HT-29 (cell line): ENCODE measurements at places on chromosomes 1 and 21.

DNA sequence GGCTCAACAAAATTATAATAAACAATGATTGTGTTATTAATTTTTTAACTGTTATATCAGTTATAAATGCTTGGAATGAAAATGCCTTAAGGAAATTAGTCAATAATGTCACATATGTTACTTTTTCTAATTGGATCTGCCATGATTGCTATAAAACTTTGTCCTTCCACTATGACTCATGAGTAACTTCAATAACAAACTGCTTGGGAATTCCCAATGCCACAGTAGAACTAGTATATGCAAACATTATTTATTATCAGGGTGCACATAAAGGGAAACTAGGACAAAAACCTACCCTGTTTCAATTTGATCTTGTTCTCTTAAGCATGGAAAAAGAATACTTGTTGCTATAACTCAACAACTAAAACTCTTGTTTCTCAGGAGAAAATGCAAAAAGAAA lies 59.1 kb upstream of the PDC start:
- peak; percentile 49 for DNase-seq

- DNase-seq, result peak; percentile 14
Observed at GRCh38 chr21:44618504-44618903, 6.6 kb downstream of the KRTAP10-8 start.

DNA sequence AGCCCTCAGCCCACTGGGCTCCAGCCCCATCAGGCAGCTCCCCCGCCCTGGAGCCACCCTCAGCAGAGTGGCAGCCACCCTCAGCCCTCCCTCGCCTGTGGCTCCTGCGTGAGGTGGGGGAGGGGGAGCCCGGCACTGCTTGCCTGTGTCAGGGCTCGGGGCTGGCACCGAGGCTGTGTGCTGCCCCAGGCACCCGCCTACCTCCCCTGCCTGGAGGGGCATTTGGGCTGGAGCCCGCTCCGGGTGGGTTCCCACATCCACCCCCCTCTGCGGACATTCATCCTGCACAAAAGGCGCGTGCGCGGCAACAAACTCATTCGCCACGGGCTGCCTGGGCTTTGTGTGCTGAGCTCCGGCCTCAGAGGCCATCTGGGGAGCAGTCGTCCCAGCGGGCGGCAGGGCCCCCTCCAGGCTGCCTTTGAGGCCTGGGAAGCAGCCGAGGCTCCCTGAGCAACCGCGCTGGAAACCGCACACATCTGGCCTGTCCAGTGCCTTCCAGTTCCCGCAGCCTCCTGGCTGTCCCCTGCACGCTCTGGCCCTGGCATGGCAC lies 12.6 kb upstream of the TNFRSF14 start:
- peak; percentile 56 for DNase-seq

DNA sequence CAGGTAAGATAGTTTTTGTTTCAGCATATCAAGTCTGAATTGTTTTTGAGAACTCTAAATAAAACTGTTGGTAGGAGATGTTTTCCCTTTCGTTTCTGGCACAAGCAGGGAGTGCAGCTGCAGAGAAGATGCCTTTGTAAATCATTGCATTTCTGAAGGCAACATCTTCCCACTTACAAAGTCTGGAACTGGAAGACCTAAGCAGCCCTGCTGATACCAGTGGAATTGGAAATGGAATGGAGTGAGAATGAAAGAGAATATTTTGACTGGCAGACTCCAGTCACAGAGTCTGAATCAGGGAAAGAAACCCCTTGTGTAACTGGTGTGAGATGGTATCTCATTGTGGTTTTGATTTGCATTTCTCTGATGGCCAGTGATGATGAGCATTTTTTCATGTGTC lies 815.6 kb downstream of the LTN1 start:
- DNase-seq, result no peak

DNA sequence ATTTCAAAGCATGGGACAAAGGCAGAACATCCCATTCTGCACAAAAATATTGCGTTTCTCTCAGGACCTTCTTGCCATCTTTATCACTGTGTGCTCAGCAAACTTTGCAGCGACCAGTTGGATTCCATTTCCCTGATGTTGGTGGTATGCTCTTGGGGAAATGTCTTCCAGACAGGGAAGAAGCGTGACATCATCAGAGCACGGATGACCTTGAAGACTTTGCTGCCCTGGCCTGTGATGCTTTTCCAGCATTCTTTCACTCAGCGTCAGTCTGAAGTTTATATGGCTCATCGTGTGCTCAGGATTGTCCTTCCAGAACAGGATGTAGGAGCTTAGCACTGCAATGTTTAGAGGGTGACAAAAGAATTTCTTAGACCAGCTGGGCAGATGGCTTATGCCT lies 131.4 kb upstream of the F3 start:
- no peak for DNase-seq

DNA sequence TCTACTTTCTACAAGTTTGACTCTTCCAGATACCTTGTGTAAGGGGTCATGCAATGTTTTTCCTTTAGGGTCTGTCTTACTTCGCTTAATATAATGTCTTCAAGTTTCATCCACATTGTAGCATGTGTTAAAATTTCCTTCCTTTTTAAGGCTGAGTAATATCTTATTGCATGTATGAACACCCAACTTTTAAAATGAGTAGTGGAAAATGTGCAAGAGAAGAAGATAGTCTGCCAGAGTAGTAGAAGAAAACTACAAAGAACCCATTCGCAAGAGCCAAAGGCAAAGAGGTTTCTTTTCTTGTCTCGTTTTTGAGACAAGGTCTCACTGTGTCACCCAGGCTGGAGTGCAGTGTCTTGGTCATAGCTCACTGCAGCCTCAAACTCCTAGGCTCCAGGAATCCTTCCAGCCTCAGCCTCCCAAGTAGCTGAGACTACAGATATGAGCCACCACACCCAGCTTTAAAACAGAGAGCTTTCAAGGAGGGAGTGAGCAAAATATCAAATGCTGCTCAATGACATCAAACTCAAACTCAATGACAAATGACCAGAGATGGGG lies 9.4 kb downstream of the IL23R start:
- no peak for DNase-seq

DNA sequence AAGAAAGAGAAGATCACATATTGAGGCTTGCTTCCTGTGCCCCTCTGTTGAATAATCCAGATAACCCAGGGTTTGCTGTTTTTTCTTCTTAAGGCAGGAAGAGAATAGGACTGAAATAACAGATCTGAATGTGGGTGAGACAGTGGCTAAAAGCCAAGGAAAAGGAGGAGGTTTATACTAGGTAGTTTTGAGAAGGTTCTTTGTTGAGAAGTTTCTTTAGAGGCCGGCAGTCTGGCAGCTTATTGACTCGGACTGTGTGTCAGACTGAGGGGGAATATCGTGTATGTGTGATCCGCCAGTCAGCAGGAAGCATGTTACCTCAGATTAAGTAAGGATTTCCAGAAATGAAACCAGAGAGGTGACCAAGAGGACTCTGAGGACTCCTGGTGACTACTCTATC lies 119.8 kb downstream of the PLA2G4A start:
- no peak for DNase-seq

DNA sequence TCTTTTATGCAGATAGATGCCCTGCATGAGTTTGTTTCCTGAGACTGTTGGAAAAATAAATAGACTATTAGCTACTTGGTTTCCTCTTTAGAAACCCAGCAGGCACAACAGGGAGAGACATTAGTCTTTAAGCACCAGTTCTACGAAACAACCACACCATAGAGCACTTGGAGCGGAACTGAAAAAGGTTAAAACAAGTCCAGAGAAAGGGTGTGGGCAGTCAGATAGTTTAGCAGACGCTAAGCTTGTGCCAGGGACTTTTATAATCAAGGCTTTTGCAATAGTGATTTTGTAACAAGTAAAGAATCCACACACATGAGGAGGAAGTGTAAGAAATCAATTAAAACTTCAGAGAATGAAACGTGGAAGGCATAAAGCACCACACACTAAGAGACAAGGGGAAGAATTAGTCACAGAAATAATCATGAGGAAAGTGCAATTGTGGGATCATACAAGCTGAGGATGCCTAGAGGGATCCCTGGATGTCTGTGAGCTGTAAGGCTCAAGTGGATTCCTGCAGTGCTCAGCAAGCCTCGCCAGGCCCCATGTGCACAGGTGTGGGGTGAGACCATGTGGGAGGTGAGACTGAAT lies 37.8 kb upstream of the TLR5 start:
- DNase-seq, result no peak

DNA sequence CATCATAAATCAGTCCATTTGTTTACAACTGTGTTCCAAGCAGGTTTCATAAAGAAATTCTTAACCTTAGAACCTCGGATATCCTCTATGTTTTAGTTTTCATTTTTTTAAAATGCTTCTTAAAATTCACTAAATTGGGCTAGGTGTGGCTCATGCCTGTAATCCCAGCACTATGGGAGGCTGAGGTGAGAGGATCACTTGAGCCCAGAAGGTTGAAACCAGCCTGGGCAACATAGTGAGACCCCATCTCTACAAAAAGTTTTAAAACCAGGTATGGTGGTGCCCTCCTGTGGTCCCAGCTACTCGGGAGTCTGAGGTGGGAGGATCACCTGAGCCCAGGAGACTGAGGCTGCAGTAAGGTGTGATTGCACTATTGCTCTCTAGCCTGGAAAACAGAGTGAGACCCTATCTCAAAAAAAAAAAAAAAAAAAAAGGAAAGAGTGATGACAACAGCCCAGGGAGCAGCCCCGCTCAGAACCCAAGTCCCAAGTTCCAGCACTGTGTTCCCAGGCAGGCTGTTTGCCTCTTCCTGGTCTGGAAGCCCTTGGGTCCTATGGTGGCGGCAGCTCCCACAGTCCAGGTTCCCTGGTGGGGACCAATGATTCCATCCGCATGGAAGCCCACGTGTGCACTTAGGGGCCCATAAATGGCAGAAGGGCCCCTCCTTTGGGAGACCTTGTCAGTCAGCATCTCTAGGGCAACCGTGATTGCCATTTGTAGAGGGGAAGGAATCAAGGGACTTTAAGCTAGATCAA lies 24.7 kb upstream of the SPSB1 start:
- no peak for DNase-seq

DNA sequence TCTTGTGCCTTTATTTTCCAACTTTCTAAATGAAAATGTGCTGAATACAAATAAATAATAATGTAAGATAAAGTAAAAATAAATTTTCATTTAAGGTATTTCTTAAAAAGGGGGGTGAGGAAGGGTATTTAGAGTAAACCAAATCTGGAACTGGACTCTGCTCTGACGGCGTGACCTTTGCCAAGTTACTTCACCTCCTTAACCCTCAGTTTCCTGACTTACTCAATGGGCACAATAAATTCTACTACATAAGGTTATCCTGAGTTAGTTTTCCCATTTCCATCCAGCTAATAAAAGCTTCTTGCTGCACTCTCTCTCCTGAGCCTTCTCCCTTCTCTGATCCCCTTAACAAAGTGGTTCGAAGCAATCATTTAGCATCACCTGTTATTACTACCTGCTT lies 93.9 kb downstream of the NID1 start:
- no peak for DNase-seq
